ENCODE measurements at places on chromosomes 13 and 19. TPM values are rescaled to one million over a fixed set of nuclear protein-coding genes. Genes with fewer than 3 reads are reported as not detected.

DNA sequence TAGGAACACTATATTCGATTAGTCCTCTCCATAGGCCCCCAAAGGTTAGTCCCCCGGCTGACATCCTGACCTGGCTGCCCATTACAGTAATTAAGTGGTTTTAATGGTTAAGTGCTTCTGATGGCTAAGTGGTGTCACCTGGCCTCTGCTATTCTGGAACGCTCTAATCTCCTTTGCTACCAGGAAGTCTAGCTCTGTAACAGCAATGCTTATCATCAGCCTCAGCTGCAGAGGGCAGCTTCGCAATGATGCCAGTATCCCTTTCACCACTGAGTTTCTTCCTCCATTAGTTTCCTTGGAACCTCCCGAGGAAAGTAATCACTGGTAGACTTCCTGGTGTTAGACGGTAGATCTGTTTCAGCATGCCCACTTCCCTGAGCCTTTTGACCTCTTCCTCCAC is 8.6 kb upstream of the RNF6 start:
- DNase-seq: peak; percentile 42

Gene CD177
- polyA plus RNA-seq: 0.88 TPM

Gene IL12RB1
- 0.02 TPM for polyA plus RNA-seq

Gene KLF1
- not detected for polyA plus RNA-seq

GRCh38 chr13:94556041-94556440 is 39.9 kb downstream of the TGDS start:
- no peak for DNase-seq

Gene MIER2
- polyA plus RNA-seq: 15.9 TPM

GRCh38 chr19:1087813-1088415 is 7.3 kb downstream of the POLR2E start:
- DNase-seq: no peak

DNA sequence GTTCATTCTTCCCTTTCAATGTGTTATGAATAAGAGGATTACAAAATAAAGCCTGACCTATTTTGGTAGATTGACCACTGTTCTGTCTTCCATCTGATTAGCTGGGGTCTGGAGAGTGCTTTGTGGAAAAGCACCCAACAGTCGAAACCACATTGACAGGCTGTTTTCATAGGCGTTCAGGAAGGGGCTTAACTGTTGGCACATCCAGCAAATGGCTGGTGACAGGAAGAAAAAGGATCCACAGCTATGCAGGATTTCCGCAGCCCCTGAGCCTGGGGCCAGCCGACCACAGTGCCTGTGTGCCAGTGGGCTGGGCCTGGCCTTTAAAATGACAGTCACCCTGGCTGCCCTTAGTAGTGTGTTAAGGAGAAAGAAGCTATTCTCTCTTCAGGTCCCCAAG is 113.3 kb downstream of the SIPA1L3 start:
- no peak for DNase-seq

DNA sequence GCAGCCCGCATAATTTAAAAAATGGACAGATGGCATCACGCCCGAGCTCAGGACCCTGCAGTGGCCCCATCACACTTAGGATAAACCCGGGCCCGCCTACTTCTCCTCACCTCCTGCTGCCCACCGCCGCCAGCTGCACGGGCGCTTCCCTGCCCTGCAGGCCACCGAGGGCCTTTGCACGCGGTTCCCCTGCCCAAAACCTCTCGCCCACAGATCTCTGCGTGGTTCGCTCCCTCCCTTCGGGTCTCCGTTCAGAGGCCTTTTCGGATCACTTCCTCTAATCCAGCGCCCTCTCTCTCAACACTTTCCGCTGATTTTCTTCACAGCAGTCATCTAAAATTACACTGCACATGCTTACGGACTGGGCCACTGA is 1.8 kb downstream of the SHISA7 start:
- DNase-seq: no peak
